ENCODE measurements at places on chromosomes 3 and 15.

GRCh38 chr15:99435113-99435695, 130.6 kb upstream of the MEF2A start:
- DNase-seq = no peak

- DNase-seq = no peak
These were observed 6.8 kb downstream of the SERPINI1 start for GRCh38 chr3:167742338-167742737.

- DNase-seq = no peak
These were observed 182.2 kb downstream of the RAP2B start for GRCh38 chr3:153343988-153344782.

DNA sequence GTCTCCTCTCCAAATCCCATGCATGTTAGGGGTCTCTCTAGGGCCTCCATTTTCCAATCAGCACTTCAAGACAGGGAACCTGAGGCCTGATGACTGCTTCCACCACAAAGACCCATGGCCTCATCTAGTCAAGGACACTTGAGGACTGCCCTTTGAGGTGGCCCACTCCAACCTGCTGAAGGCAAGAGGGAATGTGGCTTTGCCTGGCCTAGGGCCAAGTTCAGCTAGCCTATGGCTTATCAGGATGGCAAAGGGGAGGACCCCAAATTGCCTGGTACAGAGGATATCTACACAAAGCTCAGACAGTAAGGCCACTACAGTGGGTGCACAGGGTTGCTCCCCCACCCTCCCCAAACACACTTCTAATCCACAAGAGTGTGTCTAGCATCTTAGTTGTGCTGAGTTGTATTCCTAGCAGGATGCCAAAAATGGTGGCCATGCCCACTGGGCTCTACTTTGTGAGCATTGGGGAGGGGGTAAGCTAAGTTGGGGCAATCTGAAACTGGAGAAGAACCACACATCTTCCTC, 10.0 kb upstream of the GRAMD2A start:
- no peak for DNase-seq

DNA sequence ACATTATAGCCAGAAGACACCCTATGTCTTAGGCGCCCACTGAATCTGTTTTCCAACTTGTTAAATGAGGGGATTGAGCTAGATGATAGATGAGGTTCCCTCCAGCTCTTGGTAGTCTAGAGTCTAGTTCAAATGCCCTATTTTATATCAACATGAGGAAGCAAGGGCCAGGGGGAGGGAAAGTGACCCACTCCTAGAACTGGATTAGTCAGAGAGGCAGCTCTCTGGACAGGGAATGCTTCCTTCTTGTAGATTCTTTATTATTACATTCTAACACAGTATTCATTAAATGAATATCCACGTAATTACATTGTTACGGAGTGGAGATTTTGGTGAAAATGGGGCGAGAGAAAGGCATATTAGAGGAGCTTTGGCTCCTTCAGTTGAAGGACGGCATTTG, 89.5 kb downstream of the RAD18 start:
- no peak for DNase-seq

GRCh38 chr3:172388412-172389078, 59.7 kb downstream of the GHSR start:
- DNase-seq = no peak

- DNase-seq = peak; percentile 40
These were observed 290.7 kb upstream of the MDFIC2 start for GRCh38 chr3:70603103-70603502.

DNA sequence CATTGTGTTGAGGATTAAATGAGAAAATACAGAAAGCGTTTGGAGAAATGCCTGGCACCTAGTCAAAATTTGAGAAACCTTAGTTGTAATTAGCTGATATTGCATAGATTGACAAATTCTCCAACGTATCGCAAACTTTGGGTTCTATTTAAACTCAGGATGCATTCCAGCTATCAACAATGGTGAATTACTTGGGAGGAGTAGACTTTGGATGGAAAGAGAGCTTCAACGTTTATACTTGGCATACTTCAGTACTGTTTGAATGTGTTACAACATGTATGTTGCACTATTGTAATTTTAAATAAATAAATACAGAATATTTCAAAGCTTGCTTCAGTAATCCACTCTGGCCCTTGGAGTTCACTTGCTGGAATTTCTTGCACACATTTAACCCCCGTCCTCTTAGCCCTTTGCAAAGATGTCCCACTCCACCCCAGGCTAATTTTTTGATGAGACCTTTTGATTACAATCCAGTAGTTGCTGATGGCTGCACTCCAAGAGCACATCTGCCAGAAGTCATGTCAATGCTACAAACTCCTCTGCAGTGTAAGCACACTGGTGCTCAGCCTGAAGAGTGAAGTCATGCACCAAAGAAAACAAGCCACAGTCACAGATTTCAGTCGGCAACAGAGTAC, 4.7 kb upstream of the DIS3L start:
- DNase-seq = no peak

- no peak for DNase-seq
These were observed 127.1 kb upstream of the ANKRD28 start for GRCh38 chr3:15924914-15925313.

DNA sequence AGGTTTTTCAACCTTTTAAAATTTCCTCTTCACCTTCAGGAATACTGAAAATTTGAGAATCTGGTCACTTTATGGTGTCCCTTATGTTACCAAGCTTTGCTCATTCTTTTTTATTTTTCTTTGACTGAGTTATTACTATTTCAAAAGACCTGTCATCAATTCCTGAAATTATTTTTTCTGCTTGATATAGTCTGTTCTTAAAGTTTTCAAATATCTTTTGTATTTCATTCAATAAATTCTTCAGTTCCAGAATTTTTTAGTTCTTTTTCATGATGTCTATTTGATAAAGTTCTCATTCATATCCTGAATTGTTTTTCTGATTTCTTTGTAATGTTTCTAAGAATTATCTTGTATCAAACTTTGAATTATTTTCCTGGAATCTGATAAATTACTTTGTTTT, 63.9 kb downstream of the UQCC5 start:
- DNase-seq = no peak

DNA sequence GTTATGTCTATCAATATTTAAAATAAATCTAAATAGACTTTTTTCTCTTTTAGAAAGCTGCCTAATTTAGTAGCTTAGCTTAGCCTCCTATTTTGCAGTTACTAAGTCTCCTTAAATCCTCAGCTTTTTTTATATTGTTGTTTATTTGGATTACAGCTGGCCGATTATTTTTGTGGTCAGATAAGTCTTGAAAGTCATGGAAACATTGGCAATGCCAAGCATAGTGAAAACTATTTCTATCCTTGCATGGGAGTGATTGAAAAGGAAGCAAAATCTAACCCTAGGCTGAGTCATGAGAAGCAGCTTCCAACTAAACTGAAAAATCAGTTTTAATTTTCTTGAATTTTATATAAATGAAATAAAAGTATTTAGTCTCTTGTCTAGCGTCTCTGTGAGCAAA, 1063.0 kb upstream of the GBE1 start:
- DNase-seq = no peak

GRCh38 chr3:12046406-12046805, 42.2 kb downstream of the SYN2 start:
- DNase-seq = no peak

- no peak for DNase-seq
These were observed 1021.0 kb upstream of the SEMA6D start for GRCh38 chr15:46696281-46696680.

DNA sequence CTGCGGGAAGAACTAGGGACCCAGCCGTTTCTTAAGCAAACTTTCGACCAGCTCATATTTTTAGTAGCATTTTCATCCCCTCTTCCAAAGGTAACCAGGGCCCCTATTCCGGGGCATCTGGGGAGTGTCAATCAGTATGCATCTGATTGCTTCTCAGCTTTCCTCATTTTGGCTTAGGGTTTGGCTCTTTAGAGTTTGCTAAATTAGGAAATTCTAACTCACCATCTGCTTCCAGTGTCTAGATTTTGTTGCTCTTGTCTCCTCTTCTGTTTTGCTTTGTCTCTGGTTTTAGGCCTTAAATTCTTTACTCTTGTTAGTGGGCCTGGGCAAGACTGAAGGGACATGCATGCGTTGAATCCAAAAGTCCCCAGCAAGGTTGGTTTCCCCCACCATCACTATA, 9.6 kb upstream of the ABTB1 start:
- no peak for DNase-seq

DNA sequence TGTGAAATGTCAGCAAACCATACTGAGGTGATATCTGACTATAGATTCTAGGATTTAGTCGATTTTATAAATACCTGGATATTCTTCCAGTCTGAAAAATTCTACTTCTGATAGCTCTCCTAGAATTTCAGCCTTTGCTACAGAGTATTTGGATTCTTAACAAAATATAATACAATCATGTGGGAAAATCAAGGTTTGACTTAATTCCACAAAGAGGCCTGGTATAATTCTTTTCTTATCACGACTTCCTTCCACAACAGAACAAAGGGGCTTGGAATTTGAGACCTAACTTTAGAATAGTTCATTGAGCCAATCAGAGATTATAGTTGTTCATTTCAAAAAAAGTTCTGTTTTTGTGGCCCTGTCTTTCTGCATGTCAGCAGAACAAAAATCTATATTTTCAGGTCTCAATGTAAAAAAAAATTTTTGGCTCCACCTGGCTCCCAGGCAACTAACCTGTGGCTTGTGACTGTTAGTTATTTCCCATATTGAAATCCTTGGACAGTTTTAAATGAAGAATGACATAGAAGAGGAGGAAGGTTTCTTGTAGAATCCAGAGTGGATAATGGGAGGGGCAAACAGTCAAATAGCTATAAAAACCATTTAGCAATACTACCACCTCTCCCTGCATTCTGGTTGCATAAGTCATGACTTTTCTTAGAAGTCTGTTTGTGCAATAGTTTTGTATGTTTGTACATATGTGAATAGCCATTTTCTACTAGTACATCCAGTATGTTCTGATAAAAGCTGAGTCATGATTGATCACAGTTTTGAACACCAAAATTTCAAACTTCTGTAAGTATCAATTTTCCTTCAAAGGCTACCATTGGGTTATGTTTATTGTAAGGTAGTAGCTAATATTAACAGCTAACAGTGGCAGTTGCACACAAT, 4.0 kb downstream of the TM4SF1 start:
- DNase-seq = no peak

GRCh38 chr3:99013777-99014315, 112.4 kb upstream of the DCBLD2 start:
- no peak for DNase-seq

- no peak for DNase-seq
These were observed 62.6 kb downstream of the DOCK3 start for GRCh38 chr3:50737193-50737905.

- no peak for DNase-seq
These were observed 6.1 kb downstream of the ZKSCAN7 start for GRCh38 chr3:44561076-44561475.

DNA sequence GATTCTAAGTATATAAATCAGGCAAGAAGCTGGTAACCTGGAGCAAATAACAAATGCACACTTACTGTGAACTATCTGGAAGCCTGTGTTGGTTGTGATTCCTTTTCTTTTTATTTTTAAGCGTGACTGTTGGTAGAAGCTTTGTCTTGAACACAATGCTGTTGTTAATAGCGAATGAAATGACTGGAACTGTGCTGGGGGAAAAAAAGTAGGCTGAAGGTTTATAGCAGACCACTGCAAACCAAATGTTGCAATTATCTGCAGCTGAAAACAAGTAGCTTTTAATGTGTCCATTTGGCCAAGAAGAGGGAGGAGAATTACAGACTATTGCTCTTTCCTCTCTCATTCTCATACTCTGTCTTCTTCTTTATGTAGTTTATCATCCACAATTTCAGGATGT, 184.5 kb upstream of the DNAJC19 start:
- DNase-seq = no peak

DNA sequence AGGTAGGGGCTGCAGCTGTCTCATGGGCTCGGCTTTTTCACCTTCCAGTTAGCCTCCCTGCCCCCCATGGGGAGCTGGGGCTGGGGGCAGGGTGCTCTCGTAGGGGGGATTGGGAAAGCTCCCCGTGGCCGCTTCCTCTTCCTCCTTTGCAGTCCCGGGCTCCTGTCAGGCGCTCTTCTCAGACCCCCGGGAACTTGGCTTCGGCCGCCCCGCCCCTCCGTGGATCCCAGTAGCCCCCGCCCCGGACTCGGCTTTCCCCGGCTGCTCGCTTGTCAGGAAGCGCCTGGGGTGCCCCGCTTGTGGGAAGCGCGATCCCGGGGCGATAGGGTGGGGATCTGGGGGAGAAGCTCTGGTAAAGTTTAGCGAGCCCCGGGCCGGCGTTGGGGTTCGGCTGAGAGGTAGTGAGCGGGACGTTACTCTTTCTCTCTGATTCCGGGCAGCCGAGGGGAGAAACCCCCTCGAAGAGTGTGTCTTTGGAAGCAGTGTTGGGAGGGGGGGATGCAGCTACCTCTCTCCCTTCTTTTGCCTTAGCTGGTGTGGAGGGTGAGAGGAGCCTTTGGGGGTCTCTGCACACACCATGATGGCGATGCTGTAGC, 611 bp downstream of the PIAS1 start:
- DNase-seq = peak; percentile 36

- peak; percentile 34 for DNase-seq
These were observed 53.7 kb downstream of the CGGBP1 start for GRCh38 chr3:88005066-88005465.

DNA sequence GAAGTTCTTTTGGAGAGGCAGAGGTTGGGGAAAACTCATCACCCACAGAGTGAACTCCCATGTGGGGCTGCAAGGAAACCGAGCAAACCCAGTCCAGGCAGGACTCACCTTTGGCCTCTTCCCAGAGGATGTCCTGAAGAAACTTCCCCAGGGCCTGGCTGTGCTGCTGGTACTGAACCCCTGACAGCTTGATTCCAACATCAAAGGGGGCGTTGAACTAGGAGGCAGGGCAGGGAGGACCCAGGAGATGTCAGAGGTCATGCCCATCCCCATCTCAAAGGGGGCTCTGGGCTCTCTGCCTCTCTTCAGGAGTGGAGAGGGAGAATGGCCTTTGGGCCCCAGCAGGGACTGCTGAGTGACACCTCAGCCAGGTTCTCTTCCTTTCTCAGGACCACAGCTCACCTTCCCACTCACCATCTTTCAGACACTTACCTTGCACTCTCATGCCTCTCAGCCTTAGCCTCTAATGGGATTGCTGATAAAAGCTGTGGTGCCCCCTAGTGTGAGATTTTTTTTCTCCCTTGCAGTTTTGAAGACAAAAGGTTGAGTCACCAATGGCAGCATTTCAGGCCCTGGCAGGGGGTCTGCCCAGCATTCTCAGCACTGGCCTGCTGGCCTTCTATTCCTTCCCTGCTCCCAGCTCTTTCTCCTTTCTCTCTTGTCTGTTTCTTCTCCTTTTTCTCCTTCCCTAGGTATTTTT, 6.0 kb downstream of the GHRL start:
- DNase-seq = peak; percentile 63

- no peak for DNase-seq
These were observed 9.5 kb upstream of the DOCK3 start for GRCh38 chr3:50665081-50665840.

- DNase-seq = no peak
These were observed 258.1 kb downstream of the ERC2 start for GRCh38 chr3:56209982-56210751.

DNA sequence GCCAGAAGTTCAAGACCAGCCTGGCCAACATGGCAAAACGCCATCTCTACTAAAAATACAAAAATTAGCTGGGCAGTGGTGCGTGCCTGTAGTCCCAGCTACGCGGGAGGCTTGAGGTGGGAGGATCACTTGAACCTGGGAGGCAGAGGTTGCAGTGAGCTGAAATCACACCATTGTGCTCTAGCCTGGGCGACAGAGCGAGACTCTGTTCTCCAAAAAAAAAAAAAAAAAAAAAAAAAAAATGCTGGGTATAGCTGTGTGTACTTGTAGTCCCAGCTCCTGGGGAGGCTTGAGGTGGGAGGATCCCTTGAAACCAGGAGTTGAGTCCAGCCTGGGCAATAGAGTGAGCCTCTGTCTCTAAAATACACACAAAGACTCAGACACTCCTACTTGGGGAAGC, 32.0 kb downstream of the PPP1R2 start:
- DNase-seq = no peak

Measured in activated CD4-positive, alpha-beta T cell treated with anti-CD3 and anti-CD28 coated beads, Interleukin-2, Interleukin-6, amounts not matched to agents 100 ng/mL and 50 ng/mL, durations not matched to agents 16 hours and 8 hours (primary cell).